NCI-H1930 (cell line): ENCODE measurements at places on chromosomes 1 and 21.

DNA sequence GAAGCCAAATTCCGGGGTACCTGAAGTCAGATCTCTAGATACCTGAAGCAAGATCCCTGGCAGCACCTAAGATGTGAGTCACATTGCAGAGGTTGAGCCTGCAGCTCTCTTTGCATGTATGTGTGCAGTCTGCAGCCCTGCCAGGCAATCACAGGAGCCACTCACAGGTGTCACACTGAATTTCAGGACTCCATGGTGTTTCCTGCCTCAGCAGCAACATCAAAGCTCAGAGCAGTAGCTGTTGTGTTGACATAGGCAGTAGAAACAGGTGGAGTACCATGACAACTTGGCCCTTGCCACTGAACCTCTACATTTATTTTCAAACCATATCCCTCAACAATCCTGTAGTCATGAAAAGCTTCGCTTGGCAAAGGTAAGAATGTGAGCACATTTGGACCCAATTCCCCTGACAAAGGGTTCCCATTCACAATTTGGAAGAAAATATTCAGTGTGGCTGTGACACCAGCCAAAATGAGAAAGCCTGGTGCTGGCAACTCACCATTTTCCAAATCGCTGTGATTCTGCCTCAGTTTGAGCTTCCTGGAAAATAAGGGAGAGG lies 419.8 kb upstream of the NFIA start:
- no peak for DNase-seq

DNA sequence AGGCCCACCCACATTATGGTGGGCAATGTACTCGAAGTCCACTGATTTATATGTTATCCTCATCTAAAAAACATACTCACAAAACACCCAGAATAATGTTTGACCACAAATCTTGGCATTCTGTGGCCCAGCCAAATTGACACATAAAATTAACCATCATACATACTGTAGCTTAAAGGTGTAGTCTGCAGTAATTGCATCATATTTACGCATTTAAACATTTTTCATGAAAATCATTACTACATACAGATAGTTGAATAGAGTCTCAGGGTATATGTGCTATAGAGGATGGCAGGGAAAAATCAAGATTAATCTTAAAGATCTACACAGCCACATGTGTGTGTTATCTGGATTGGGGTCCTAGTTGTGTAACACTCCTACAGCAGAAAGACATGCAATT lies 14.5 kb downstream of the ZNF697 start:
- DNase-seq, result no peak

- DNase-seq, result no peak
These were observed 66.6 kb upstream of the TIAM1 start for GRCh38 chr21:31410499-31411131.

GRCh38 chr1:209402697-209403096 lies 180.8 kb upstream of the CAMK1G start:
- no peak for DNase-seq

DNA sequence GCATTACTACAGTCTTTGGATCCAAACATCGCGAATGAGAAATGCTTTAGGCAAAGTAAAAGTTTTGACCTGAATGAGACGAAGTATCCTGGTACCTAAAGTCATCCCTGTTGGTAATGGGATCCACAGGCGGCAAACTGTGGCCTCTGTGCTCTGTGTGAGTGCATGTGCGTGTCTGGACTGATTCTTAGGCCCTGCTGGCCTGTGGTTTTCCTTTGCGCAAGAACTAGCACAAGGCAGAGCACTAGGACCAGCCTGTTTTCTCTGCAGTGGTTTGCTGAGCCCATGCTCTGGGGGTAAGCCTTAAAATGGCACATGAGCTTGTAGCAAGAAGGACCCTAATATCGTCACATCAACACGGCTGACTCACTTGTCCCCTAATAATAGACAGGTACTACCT lies 251.2 kb downstream of the DSCAM start:
- DNase-seq, result no peak

DNA sequence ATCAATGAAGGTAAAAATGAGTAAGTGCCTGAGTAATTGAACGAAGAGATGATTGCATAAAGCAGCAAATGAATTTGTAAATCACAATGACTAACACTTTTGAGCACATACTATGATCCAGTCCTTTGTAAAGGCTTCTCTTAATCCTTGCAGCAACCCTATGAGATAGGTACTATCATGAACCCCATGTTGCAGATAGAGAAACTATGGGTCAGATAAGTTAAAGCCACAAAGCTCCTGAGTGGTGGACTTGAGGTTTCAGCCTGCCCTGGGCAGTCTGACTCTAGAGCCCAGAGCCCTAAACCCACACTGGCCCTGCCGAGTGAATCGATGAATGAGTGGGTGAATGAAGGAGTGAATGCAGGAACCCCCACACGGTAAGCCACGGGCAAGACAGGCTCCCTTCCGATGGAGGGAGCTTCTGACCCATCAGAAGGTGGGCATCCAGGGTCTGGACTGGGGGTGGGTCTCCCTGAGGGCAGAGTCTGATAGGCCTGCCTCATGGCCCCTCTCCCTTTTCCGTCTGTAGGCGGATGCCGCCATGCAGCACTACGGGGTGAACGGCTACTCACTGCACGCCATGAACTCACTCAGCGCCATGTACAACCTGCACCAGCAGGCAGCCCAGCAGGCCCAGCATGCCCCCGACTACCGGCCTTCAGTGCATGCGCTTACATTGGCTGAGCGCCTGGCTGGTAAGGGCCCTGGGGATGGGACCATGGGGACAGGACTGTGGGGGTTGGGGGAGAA lies 17.0 kb downstream of the DMBX1 start:
- DNase-seq, result no peak

DNA sequence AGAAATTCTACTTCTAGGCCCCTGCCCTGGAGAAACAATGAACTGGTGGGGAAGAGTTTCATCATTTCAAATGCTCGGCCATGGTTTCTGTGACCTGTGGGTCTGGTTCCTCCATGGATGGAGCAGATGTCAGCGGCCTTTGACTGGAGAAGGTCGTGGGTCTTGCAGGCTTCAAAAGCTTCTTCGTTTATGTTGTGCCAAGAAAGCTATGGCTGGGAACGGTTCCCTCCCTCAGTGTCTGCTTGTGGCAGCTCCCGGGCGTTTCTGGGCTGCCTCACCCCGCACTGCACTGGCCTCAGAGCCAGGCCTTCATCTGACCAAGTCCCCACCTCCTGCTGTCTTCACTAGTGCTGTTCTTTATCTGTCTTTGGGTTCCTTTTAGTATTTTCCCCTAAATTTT lies 46.4 kb upstream of the POFUT2 start:
- no peak for DNase-seq

DNA sequence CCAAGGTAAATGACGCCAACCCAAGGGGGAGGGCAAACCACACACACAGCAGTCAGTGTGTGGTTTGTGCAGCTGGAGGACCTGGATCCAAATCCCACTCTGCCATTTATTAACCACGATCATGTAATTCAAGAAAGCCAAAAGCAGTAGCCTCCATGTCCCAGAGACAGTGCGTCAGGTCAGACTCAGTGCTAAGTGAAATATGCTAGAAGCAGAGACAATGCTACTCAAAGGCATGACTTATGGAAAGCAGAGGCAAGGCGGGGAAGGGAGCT lies 13.6 kb downstream of the TTC39A start:
- DNase-seq, result no peak

DNA sequence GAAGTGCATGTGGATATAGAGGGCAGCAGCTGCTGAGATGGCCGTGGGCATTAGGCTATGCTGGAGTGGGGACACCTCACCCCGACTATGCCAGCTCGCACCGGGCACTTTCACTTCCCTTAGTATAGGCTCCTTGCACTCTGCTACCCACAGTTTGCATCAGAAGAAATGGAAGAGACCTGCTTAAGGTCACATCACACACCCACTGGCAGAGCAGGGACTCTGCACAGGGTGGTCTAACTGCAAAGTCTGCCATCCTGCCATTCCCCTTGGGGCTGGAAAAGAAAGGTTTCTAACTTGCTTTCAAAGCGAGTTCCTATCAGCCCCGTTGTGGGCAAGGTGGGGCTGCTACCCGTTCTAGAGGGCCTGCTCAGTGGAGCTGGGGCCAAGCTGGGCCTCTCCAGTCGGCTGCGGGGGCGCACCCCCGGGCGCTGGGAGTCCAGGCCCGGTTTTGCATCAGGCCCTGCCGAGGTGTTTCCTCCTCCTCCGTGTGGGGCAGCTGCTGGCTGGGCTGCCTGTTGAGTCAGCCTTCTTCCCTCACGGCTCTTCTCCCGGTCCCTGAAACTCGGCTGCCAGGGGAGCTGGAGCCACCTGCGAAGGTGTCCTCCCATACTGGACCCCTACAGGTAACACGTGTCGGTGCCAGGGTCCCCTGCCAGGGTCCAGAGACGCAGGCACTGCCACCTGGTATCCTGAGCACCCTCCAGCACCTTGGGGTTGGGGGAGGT lies at the start of gene SYTL1:
SYTL1 (plus strand) TSS at position 498 of the 728 bp plus-strand sequence. CDS start 3,313 bp downstream, outside the sequence.
- no peak for DNase-seq

DNA sequence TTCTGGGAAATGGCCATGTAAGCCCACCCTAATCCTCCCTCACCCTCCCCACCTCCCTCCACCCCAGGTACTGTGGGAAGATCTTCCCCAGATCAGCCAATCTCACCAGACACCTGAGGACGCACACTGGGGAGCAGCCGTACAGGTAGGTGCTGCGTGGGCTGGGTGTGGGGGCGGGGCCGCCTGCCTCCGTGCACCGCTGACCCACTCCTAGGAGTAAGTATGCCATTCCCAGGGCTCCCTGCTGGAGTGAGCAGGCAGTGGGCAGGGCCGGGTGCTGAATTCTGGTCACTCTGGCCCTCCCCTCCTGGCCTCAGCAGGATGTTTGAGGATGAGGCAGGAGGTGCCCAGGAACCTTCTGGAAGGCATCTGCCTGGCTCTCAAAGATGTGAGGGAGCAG lies 35.9 kb upstream of the ARHGEF16 start:
- DNase-seq, result no peak

GRCh38 chr1:41521766-41522165 lies 37.3 kb upstream of the EDN2 start:
- no peak for DNase-seq

DNA sequence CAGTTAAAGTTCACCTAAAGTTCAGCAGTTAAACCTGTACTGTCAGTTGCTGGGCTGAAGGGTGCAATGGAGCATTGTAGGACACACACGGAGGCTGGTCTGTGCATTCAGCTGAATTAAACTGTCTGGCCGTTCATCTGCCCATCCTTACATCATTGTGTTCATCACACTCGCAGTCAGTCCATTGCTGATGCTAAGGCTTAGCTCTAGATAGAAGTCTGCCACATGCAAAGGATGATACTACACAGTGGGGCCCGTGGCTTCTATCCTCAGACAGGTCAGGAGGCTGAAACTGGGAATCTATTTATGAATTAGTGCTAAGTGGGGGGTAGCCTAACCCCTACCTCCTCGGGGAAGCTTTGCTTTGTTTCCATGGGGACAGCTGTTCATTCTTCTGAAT lies 60.4 kb downstream of the CNIH3 start:
- no peak for DNase-seq

DNA sequence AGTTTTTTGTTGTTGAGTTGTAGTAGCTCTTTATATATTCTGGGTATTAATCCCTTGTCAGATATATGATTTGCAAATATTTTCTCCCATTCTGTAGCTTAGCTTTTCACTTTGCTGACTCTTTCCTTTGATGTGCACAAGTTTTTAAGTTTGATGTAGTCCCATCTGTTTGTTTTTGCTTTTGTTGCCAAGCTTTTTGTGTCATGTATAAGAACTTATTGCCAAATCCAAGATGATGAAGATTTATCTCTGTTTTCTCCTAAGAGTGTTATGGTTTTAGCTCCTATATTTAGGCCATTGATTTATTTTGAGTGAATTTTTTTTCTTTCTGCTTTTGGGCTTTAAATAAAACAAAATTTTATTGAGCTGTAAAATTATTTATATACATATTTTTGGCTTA lies 52.1 kb upstream of the KRTAP19-8 start:
- DNase-seq, result no peak

- DNase-seq, result no peak
These were observed 13.3 kb upstream of the FMOD start for GRCh38 chr1:203364094-203364801.

- DNase-seq, result no peak
These were observed 38.2 kb downstream of the URB2 start for GRCh38 chr1:229664133-229664689.

- DNase-seq, result no peak
These were observed 565.4 kb downstream of the LMO4 start for GRCh38 chr1:87894062-87894461.

- DNase-seq, result no peak
These were observed 16.4 kb upstream of the ABCB10 start for GRCh38 chr1:229574679-229575442.

DNA sequence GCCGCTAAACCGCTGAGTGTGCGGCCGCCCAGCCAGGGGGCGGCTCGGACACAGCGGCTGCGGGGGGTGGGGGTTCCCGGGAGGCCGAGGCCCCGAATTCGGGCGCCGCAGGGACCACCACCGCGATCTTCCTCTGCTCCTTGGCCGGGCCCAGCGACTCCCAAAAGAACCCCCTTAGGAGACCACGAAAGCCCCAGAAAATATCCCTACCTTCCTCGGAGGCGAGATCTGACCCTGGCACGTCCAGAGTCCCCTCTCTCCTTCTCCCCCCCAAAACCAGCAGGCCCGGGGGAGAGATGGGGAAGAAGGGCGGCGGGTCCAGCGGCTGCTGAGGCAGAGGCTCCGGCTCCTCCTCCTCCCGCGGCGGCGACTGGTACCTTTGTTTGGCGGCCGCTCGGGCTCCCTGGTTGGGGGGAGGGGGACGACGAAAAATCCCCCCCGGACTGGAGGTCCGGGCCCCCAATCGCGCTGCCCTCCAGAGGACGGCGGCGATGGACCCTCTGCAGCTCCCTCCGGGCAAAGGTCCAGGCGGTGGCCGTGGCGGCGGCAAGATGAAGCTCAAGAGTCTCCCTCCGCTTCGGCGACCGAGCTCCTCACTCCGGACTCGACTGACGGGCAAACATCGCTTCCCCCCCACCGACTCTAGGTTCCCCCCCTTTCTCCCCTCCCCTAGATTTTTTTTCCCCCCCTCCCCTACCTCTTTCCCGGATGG lies at the start of gene ARID4B:
ARID4B (minus strand) TSS at position 621 of the 712 bp plus-strand sequence. CDS start 1,260 bp downstream, outside the sequence.
- no peak for DNase-seq

DNA sequence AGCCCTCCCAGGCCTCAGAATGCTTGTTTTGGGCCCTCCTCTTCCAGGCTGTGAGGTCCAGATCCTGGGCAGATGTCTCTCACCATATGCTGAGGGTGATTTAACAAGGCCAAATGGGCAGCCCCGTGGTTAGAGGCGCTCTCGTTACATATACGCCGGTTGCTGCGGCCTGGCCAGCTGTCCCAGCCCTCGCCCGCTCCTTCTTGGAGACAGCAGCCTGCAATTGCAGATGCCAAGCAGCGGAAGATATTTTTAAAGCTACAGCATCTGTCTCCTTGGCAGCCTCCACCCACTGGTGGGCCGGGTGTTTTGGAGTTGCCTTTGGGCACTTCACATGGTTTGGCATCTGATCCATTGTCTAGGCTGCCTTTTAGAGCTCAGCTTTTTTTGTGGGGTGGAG lies 178.8 kb upstream of the NFIA start:
- DNase-seq, result no peak
